Retinal pigment epithelial cell (primary cell): ENCODE measurements at places on chromosomes 1 and 21.

DNA sequence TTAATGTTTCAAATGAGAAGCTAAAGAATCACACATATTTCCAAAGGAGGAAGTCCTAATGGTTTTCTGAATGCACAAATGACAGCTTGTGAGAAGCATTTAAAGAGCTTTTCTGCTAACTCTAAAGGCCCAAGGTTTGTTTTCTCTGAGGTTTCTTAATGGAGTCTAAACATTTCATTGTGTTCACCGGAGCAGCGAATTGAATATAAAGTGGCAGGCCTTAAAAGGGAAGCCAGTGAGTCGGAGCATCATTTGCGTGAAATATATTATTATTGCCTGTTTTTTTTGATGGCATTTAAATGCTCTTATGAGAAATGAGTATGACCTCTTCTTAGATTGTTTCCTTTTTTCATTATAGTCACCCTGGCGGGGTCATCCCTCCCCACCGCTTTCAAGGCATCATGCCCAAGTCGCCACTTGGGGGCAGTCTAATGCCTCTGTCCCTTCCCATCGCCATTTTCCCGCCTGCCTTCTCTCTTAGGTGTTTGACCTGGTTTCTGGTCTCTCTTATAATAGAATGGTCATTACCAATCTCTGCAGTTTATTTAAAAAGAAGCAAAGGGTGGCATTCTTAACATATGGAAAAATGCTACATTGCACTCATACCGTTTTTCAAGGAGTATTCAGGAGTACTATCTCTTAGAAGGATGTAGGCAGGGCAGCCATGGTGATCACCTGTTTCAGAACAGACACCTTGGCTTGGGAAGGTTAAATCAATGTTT lies 25.3 kb upstream of the OVAAL start:
- no peak for DNase-seq

GRCh38 chr1:36885540-36886357 lies 148.6 kb downstream of the GRIK3 start:
- no peak for DNase-seq

DNA sequence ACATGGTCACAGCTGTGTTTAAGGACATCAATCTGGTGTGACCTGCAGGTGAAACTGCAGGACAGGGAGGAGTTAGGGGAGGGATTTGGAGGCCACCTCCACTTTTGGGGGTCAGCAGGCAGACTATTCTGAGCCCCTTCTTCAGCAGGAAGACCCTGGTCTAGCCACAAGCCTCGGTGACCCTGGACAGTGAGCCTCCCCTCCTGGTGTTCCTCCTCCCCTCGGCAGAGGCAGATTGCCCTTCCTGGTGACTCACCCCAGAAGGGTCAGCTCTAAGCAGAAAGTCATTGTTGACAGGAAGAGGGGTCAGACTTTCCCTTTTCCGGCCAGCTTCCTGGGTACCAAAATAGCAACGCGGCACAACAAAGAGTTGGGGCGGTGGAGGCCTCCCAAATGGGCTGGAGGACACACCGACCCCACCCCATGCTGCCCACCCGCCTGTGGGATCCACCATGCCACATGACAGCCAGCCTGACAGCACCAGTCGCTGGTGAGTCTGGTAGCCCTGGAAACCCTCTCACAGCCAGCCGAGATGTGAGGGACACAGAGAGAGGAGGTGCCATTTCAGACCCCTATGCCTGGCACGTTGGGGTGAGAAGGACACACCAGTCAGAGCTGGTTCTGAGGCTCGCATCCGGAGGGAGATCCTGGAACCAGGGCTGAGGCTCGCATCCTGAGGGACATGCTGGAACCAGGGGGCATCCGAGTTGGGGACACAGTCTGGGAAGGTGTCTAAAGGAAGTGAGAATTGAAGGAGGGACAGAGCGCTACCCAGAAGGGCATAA lies 14.7 kb upstream of the CSF1 start:
- DNase-seq: no peak

- no peak for DNase-seq
Measured at GRCh38 chr1:241532864-241533263, 686 bp downstream of the KMO start.

DNA sequence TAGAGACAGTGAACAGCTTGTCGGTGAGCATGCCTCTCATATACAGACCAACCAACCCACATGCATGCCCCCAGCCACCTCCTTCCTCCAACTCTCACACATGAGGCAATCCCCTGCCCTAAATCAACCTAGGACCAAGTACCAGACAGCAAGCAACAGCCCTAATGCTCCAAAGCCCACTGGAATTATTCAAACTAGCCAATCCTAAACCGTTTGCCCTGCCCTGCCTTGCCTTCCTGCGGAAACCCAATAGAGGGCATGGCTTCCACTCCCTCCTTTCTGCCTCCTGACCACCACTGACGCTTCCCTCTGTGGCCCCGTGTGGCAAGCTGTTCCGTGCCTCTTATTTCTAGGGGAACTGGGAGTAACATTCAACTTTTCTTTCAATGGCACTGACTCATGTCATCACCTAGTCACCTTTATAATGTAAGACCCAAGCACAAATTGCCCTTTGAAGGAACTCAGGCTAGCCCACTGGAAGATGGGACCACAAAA lies 129.3 kb upstream of the GJB5 start:
- DNase-seq: no peak

DNA sequence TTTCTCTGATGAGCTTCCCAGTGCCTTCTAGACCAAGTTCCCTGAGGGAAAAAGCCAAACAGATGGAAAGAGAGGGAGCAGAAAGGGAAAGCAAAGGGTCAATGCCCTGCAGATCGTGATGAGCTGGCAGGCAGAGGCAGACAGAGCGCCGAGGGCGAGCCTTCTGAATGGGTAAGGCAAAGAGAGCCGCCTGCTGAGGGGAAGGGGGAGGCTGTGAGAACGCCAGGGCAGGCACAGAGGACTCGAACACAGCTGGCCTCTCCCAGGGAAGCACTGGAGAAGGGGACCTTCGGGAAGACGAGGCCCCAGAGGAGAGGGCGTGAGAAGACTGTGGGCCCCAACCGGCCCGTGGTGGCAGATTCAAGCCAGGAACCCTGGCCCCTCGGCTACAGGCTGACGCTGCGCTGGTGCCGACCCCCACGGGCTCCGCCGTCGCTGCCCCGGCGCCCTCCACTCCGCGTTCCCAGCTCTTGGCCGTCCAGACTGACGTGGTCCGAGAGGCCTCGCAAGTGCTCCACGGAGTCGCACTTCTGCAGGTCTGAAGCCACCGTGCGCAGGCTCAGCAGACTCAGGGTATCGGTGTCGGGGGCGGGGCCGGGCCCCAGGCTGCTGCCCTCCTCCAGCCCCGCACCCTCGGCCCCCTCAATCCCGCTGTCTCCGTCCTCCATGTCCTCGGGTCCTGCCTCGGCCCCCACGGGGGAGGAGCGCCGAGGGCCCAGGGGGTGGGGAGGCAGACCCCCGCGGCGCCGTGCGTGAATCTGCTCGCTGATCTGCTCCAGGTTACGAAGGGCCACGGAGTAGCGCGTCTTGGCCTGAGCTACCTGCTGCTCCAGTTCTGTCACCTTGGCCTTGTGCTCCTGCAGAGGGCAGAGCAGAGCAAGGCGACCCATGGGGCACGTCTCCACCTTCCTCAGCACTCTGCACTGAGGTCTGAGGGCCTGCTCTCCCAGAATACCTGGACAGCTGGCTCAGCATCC lies 13.9 kb downstream of the SH3BP5L start:
- no peak for DNase-seq

GRCh38 chr1:99369154-99369553 lies 104.9 kb downstream of the PLPPR4 start:
- no peak for DNase-seq

GRCh38 chr21:36552434-36552785 lies 72.5 kb upstream of the CLDN14 start:
- DNase-seq: no peak
